ENCODE measurements at places on chromosomes 16 and 17. TPM values are rescaled to one million over a fixed set of nuclear protein-coding genes. Genes with fewer than 3 reads are reported as not detected.

- DNase-seq, result no peak
- H3K27me3 ChIP-seq, result no peaks in the 10 kb centered on the region
- H3K36me3 ChIP-seq, result no peaks in the 10 kb centered on the region
Observed at GRCh38 chr17:56505154-56505756, 88.2 kb upstream of the NOG start.

- H3K4me1 ChIP-seq, result no peaks in the 10 kb centered on the region
- no peak for DNase-seq
- H3K36me3 ChIP-seq, result no peaks in the 10 kb centered on the region
- H3K27me3 ChIP-seq, result no peaks in the 10 kb centered on the region
- no peak overlapping the region for H3K27ac ChIP-seq
Observed at GRCh38 chr17:42853004-42853403, 2.0 kb downstream of the AOC3 start.

GRCh38 chr17:61757168-61757567 lies 106.2 kb downstream of the BRIP1 start:
- H3K4me3 ChIP-seq, result no peak overlapping the region
- no peaks in the 10 kb centered on the region for H3K4me1 ChIP-seq
- peaks cover 11% of the 10 kb centered on the region for H3K36me3 ChIP-seq
- DNase-seq, result no peak
- no peaks in the 10 kb centered on the region for H3K27me3 ChIP-seq
- H3K27ac ChIP-seq, result no peak overlapping the region

DNA sequence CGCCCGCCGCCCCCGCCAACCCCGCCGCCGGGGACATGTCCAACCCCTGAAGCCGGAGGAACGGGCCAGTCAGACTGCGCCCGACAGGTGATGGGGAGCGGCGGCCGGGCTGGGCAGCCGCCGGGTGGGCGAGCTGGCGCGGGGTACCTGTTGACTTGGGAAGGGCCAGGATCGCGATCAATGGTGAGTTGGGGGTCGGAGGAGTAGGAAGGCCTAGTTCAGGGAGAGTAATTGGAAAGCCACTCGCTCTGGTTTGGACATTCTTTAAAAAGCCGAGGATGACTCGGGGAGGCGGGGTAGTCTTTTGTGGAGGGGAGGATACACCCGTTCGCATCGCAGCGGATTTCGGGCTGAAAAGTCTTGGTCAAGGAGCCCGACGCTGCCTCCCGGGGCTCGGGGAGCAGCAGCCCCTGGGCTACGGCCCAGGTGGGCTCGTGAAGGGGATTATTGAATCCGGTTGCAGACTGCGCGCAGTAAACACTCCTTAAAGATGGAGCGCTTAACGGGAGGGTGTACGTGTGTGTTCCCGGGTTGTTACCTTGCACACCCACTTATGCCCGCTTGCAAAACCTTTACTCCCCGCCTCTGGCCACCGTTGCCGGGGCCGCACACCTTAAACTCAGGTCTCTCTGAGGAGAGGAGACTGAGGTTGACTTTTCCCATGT lies 123.8 kb downstream of the GOSR1 start:
- no peaks in the 10 kb centered on the region for H3K36me3 ChIP-seq
- peak overlapping the region; percentile 97 for H3K4me3 ChIP-seq
- DNase-seq, result no peak
- no peaks in the 10 kb centered on the region for H3K27me3 ChIP-seq
- peak overlapping the region; percentile 44 for H3K27ac ChIP-seq

DNA sequence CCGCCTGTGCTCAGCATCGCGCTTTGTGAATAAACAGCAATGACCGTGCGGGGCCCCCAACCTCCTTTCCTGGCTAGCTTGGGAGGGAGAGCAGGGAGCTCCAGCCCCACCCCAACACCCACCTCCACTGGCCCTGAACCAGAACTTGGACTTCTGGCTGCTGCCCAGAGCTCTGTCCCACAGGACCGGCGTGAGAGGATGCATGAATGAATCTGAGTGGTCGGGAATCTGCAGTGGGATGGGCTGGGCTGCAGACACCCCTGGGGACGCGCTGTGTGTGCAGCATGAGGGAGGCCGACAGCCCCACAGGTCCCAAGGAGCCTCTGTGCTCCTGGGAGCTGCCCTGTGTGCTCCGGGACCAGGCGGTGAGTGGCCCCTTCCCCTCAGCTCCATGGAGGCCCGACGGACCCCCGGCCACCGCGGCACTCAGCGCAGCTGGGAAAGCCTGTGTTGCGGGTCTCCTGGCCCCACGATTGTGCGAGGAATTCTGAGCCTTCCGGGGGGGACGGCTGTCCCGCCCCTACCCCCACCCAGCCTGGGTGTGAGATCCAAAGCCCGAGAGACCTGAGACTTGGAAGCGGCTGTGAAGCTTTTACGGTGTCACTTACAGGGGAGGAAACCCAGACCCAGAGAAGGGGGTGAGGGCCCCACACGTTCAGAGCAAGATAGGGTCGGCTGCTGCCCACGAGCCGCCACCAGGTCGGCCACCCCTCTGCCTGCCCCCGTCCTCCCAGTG lies 5.4 kb downstream of the PIEZO1 start:
- H3K36me3 ChIP-seq, result no peaks in the 10 kb centered on the region
- peaks cover 16% of the 10 kb centered on the region for H3K4me1 ChIP-seq
- no peak overlapping the region for H3K27ac ChIP-seq
- DNase-seq, result no peak

- DNase-seq, result no peak
- peaks cover 9% of the 10 kb centered on the region for H3K4me1 ChIP-seq
- no peaks in the 10 kb centered on the region for H3K36me3 ChIP-seq
- peaks cover 1% of the 10 kb centered on the region for H3K27me3 ChIP-seq
- H3K27ac ChIP-seq, result no peak overlapping the region
- no peak overlapping the region for H3K4me3 ChIP-seq
Observed at GRCh38 chr16:10614685-10615084, 34.3 kb upstream of the EMP2 start.

- no peak overlapping the region for H3K4me3 ChIP-seq
- no peaks in the 10 kb centered on the region for H3K4me1 ChIP-seq
- peak overlapping the region; percentile 17 for H3K27ac ChIP-seq
- DNase-seq, result no peak
Observed at GRCh38 chr17:4898351-4898750, 985 bp upstream of the C17orf107 start.

- no peak overlapping the region for H3K4me3 ChIP-seq
- H3K36me3 ChIP-seq, result no peaks in the 10 kb centered on the region
- DNase-seq, result peak; percentile 64
Observed at GRCh38 chr17:5780476-5780875, 196.2 kb upstream of the NLRP1 start.

DNA sequence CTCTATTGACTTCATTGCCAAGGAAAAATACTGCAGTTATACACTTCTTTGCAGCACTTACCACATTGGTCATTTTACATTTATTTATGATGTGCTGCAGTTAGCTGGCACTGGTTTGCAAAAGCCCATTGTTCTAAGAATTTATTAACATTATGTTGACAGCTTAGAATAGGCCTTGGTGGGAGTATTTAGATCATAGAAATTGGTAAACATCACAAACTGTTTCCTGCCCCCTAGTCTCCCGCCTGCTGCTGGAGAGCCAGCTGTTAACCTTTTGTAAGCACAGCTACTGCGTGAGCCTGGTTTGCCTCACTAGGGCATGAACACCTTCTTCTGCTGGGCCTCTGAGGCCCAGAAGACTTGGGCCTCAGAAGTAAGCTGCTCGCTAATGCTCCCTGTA lies 651.4 kb upstream of the GOT2 start:
- no peaks in the 10 kb centered on the region for H3K36me3 ChIP-seq
- no peak overlapping the region for H3K4me3 ChIP-seq
- no peaks in the 10 kb centered on the region for H3K27me3 ChIP-seq
- no peak for DNase-seq

GRCh38 chr16:66052745-66053144 lies 313.7 kb upstream of the CDH5 start:
- H3K4me1 ChIP-seq, result no peaks in the 10 kb centered on the region
- no peaks in the 10 kb centered on the region for H3K27me3 ChIP-seq
- DNase-seq, result no peak

GRCh38 chr17:6078458-6078871 lies 8.3 kb downstream of the WSCD1 start:
- H3K27ac ChIP-seq, result peak overlapping the region; percentile 84
- H3K4me3 ChIP-seq, result no peak overlapping the region
- H3K36me3 ChIP-seq, result no peaks in the 10 kb centered on the region
- DNase-seq, result no peak

- H3K4me3 ChIP-seq, result no peak overlapping the region
- no peak overlapping the region for H3K27ac ChIP-seq
- H3K36me3 ChIP-seq, result no peaks in the 10 kb centered on the region
Observed at GRCh38 chr17:39002991-39003715, 36.0 kb upstream of the FBXO47 start.

DNA sequence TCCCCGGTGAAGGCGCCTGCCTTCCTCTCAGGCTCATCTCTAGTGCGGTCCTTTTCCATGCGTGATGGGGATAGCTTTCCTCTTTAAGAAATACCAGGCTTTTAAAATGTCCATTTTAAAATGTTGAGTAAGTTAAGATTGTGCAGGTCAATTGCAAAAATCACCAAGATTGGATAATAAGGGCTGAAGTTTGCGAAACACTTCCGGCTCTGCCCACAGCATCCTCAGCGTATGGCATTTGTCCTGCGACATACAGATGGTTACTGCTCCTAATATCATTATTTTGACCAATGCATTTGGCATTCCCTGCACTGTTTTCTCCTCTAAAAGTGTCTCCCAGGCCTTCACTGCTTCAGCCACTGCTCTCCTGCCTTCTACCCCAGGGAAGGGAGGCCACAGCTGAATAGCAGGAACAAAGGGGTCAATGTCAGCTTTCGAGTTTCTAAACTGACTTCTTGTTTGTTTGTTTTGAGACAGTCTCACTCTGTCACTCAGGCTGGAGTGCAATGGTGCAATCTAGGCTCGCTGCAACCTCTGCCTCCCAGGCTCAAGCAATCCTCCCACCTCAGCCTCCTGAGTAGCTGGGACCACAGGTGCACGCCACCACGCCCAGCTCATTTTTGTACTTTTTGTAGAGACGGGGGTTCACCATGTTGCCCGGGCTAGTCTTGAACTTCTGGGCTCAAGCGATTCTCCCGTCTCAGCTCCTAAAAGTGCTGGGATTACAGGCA lies 91.9 kb downstream of the CRISPLD2 start:
- DNase-seq, result no peak
- no peaks in the 10 kb centered on the region for H3K27me3 ChIP-seq
- H3K4me1 ChIP-seq, result no peaks in the 10 kb centered on the region
- no peaks in the 10 kb centered on the region for H3K36me3 ChIP-seq
- no peak overlapping the region for H3K4me3 ChIP-seq

DNA sequence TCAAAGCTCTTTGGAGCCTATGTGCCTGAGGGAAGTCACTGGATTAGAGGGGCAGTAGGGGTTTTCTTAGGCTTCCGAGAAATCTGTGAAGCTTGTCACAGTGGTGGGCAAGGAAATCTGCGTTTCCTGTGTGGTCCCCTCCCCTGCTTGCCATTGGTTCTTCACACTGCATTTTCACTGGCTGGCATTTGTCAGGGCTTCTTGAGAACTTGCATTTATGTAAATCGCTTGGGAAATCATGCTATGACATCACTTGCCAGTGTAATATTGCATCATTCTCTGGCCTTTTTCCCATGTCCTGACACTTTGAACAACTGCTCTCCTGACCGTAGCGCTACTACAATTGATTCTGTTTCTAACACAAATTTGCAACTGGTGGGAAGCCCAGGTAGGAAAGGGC lies 1.8 kb downstream of the CACNG3 start:
- no peaks in the 10 kb centered on the region for H3K4me1 ChIP-seq
- DNase-seq, result peak; percentile 72
- no peaks in the 10 kb centered on the region for H3K36me3 ChIP-seq
- H3K27ac ChIP-seq, result no peak overlapping the region

- H3K4me3 ChIP-seq, result no peak overlapping the region
- no peak overlapping the region for H3K27ac ChIP-seq
- no peak for DNase-seq
- no peaks in the 10 kb centered on the region for H3K36me3 ChIP-seq
- H3K4me1 ChIP-seq, result no peaks in the 10 kb centered on the region
Observed at GRCh38 chr17:80720610-80721577, 176.3 kb downstream of the RPTOR start.

GRCh38 chr16:678209-678857 lies 1.9 kb upstream of the STUB1 start:
- no peak overlapping the region for H3K4me3 ChIP-seq
- peaks cover 18% of the 10 kb centered on the region for H3K4me1 ChIP-seq
- peaks cover 32% of the 10 kb centered on the region for H3K36me3 ChIP-seq
- no peak overlapping the region for H3K27ac ChIP-seq
- no peaks in the 10 kb centered on the region for H3K27me3 ChIP-seq

DNA sequence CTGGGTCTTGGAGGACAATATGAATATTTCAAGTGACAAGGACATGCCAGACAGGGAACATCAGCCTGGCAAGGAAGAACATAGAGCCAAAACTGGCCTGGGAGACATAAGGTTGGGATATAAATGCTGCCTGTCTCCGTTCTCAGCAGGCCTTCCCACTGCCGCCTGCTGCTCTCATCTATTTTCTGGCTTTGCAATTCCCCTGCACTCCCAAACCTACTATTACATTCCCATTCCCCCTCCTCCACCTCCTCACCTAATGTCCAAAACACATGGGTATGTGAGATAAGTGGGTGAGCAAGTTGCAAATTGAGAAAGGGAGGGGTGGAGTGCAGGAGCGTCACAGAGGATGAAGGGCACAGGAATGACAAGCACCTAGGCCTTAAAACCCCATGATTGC lies 244.3 kb upstream of the CDH8 start:
- H3K27ac ChIP-seq, result no peak overlapping the region
- no peak overlapping the region for H3K4me3 ChIP-seq
- DNase-seq, result no peak
- no peaks in the 10 kb centered on the region for H3K27me3 ChIP-seq

GRCh38 chr16:16143931-16144330 lies 79.4 kb downstream of the ABCC6 start:
- no peak overlapping the region for H3K4me3 ChIP-seq
- H3K27ac ChIP-seq, result no peak overlapping the region
- H3K36me3 ChIP-seq, result peaks cover 36% of the 10 kb centered on the region
- no peak for DNase-seq
- H3K4me1 ChIP-seq, result no peaks in the 10 kb centered on the region

DNA sequence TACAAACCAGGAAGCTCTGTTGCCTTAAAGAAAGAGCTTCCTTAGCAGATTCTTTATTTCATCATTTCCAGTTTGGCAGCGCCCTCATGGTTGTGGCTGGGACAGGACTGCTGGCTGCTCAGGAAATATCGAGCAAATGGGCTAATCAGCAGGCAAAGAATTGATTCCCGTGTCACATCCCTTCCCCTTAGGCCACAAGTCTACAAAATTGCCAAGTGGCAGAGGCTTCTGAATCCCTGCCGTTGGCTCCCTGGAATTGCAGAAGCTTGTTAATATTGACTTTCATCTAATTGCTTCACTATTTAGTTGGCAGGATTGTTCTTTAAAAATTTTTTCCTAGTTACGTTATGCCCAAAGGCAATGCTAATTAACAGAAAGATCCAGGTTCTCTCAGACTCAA lies 456.3 kb upstream of the ERCC4 start:
- H3K4me3 ChIP-seq, result no peak overlapping the region
- H3K27ac ChIP-seq, result no peak overlapping the region
- DNase-seq, result no peak
- H3K36me3 ChIP-seq, result no peaks in the 10 kb centered on the region
- no peaks in the 10 kb centered on the region for H3K27me3 ChIP-seq
- H3K4me1 ChIP-seq, result no peaks in the 10 kb centered on the region

The TBC1D3B gene
- total RNA-seq, result 13.9 TPM

The DUXB gene
- total RNA-seq, result not detected

The NHLRC4 gene
- total RNA-seq, result 1.1 TPM

The PRCD gene
- total RNA-seq, result 4.8 TPM

The ORAI3 gene
- 28.8 TPM for total RNA-seq

The GLTPD2 gene
- total RNA-seq, result 0.88 TPM

The GPR142 gene
- 0.47 TPM for total RNA-seq

Data from endodermal cell (in vitro differentiated cells).